ENCODE measurements at places on chromosomes 12 and 14. TPM values are rescaled to one million over a fixed set of nuclear protein-coding genes. Genes with fewer than 3 reads are reported as not detected.

Gene PDZRN4
- not detected for total RNA-seq

DNA sequence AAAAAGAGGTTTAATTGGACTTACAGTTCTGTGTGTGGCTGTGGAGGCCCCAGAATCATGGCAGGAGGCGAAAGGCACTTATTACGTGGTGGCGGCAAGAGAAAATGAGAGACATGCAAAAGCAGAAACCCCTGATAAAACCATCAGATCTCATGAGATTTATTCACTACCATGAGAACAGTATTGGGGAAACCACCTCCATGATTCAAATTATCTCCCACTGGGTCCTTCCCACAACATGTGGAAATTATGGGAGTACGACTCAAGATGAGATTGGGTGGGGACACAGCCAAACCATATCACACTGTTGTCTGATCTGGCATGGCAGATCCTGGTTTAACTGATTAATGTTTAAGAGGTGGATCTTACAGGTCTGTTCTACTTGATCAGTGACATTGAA is 5.6 kb downstream of the DDX47 start:
- DNase-seq: no peak

GRCh38 chr14:35401422-35402265 is 2.9 kb downstream of the NFKBIA start:
- DNase-seq: no peak

- peak; percentile 62 for DNase-seq
Measured at GRCh38 chr14:102020058-102020971, 55.9 kb downstream of the DYNC1H1 start.

- DNase-seq: no peak
Measured at GRCh38 chr12:62211510-62211909, 48.7 kb upstream of the USP15 start.
